Liver (tissue), 10 donors: ENCODE measurements at places on chromosomes 12 and 14. TPM values are rescaled to one million over a fixed set of nuclear protein-coding genes. Genes with fewer than 3 reads are reported as not detected.

Gene PZP
- 2.6 TPM for polyA plus RNA-seq

Gene SYNDIG1L
- not detected for polyA plus RNA-seq

GRCh38 chr14:54652188-54652587, 85.3 kb downstream of the SAMD4A start:
- no peak for DNase-seq

GRCh38 chr14:34985740-34986139, 2.9 kb downstream of the SRP54 start:
- no peak for DNase-seq

- no peak for DNase-seq
Measured at GRCh38 chr14:25788252-25788651, 738.3 kb upstream of the STXBP6 start.
